ENCODE measurements at places on chromosomes 13 and 19. TPM values are rescaled to one million over a fixed set of nuclear protein-coding genes. Genes with fewer than 3 reads are reported as not detected.

- no peak for DNase-seq
Observed at GRCh38 chr19:4279530-4280422, 710 bp downstream of the SHD start.

DNA sequence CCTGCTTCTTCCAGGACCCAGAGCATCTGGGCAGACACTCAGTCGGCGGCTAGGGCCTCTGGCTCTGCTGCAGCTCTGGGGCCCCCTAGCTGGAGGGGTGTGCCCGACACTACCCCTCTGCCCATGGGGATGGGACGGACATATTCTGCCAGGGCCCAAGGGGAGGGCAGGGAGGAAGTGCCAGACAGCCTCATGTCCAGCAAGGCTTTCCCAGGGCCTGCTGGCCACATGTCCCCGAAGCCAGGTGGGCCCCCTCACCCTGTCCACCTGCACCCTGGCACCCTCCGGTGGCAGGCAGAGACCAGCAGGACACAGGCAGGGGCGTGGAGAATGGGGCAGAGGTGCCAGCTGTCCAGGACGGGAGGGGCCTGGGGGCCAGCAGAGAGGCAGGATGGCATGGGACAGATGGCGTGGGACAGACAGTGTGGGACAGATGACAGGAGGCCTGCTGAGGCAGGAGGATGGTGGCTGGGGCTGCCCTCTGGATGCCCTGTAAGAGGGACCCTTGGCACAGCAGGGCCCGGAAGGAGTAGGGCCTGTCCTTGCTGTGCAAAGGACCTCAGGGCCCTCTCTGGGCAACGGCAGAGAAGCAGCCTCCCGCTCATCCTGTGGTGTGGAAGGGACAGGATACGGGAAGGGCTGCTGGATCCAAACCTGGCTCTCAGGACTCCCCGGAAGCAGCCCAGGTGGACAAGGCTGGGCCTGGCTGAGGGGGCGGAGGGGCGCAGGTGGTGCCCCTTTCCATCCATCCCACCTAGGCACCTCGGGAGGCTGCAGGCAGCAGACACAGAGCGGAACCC, 29.1 kb downstream of the CEBPG start:
- no peak for DNase-seq

- no peak for DNase-seq
Observed at GRCh38 chr13:39484506-39485313, 118.3 kb downstream of the LHFPL6 start.

Gene PCSK4
- 3.0 TPM for total RNA-seq

DNA sequence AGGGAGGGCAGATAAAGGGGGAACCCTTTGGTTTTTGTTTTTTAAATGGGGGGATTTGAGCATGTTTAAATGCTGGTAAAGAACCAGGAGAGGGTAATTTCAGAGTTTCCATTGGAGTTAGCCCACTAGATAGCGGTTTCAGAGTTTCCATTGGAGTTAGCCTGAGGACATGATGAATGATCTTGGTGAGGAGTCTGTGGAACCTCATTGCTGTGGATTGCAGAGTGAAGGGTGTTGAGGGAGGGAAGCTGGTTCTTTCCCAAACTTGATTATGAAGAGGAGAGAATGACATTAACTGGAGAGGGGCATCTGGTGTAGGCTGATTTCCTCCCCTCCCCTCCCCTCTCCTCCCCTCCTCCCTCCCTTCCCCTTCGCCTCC, 5.0 kb downstream of the WASF3 start:
- DNase-seq, result no peak

DNA sequence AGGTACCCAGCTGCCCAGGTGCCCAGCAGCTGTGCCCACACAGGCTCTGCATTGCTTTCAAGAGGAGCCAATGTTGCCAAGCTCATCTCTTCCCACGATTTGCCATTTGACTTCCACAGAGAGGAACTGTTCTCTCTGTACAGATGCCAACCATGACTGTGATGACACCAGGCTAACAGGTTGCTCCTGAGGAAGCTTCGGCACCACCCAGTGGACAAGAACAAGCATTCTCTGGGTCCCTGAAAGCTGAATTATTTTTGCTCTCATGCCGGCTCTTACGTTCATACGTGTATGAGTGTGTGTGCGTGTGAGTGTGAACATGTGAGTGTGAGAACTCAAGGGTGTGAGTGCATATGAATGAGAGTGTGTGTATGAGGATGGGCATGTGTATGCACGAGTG, 535.2 kb downstream of the LIG4 start:
- no peak for DNase-seq

Gene ONECUT3
- total RNA-seq, result not detected

DNA sequence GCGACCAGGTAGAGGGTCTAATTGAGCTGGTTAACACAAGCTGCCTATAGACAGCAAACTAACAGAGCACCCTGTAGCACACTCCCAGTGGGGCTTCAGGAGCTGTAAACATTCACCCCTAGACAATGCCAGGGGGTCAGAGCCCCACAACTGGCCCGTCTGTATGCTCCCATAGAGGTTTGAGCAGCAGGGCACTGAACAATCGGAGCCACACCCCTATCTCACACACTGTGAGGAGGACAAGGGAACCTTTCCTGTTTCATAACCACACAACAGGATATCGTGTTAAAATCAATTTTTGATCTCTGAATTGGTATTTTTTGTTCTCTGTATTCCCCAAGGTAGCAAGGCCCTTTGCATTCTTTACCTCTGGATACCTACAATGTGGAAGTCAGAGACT, 266.1 kb downstream of the SPRY2 start:
- DNase-seq, result no peak

- no peak for DNase-seq
Observed at GRCh38 chr13:73816702-73817101, 317.5 kb downstream of the KLF12 start.

GRCh38 chr13:113202912-113203311, 5.6 kb downstream of the PCID2 start:
- no peak for DNase-seq

Gene C13orf42
- not detected for total RNA-seq

Gene ZNF793
- 0.78 TPM for total RNA-seq

DNA sequence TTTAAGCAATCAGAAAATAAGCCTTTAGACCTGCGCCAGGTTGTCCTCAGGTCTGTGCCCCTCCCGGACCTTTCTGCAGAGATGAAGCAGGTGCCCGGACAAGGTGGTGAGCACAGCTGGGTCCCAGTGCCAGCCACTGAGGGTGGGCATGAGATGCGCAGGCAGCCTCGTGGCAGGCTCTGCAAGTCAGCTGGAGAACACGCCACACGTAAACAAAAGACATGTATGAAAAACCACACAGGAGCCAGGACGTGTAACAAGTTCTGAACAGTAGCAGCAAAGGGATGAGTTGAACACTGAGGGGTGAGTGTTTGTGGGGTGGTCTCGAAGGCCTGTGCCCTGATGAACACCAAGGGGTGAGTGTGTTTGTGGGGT, 68.8 kb upstream of the MCF2L start:
- DNase-seq, result no peak

DNA sequence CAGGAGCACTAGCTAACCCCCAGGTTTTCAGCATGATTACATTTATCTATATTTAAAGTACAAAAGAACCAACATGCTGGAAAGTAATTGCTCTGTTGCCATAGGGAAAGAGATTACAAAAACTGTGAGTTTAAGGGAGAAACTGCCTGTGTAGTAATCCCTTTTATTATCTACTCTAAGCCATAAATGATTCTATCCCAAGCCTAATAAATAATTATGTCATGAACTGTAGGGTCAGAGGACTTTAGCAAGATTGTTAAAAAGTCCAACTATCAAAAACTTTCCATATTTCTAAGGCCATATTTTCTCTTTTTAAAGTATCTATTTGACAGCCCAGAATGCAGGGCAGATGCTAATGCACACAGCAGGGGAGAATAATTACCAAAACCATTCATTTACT, 573.8 kb upstream of the MIR17HG start:
- DNase-seq, result no peak

Gene SELENOV
- total RNA-seq, result not detected

- DNase-seq, result no peak
Observed at GRCh38 chr13:110391273-110391672, 84.2 kb downstream of the COL4A2 start.

Gene C1QTNF9
- 0.09 TPM for total RNA-seq

- DNase-seq, result no peak
Observed at GRCh38 chr13:112718318-112718717, 28.5 kb downstream of the ATP11A start.

- DNase-seq, result no peak
Observed at GRCh38 chr19:10122045-10122444, 2.3 kb upstream of the EIF3G start.

- DNase-seq, result no peak
Observed at GRCh38 chr13:40668335-40668734, 1.9 kb upstream of the FOXO1 start.

Gene AZU1
- total RNA-seq, result not detected

Gene KLK1
- not detected for total RNA-seq

Gene CDC37
- 175 TPM for total RNA-seq

GRCh38 chr13:59478908-59479307, 684.8 kb downstream of the DIAPH3 start:
- DNase-seq, result no peak

DNA sequence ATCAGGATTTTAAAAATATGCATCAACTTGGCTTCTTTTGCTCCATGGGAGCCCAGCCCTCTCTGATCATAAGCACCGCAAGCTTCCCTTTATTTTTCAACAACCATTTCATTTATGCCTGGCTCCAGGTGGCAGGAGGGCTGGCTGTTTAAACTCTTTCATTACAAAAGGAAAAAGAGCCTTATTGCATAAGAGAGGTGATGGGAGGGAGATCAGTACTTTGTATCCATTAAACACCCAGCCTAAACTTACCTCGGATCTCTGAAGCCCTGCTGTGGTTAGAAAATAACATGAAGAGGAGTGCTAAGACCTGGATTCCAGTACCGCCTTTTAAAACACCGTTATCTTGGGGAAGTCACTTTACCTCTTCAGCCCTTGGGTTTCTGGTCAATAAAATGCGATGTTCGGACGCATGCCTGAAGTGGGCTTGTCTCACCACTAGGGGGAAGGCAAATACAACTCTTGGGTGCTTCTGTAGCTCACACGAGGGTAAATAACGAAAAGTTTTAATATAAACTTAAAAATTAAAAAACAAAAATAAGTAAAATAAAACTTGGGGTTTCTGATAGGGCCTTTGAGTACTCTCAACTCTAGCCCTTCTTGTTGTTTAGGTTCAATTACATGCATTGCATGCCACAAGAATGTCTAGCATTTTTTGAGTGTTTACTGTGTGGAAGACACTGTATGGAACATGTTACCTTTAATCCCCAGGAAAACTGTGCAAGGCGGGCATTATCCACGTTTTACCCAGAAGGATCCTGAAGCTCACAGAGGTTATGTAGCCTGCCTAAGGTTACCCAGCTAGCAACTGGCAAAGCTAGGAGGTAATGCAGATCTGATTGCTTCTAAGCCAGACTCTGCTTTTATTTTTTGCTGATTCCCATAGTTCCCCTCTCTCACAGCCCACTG, 240.3 kb downstream of the LMO7 start:
- DNase-seq, result peak; percentile 46

- no peak for DNase-seq
Observed at GRCh38 chr19:18733196-18733647, 49.7 kb downstream of the CRTC1 start.

- peak; percentile 25 for DNase-seq
Observed at GRCh38 chr19:22545751-22546150, 88.4 kb upstream of the ZNF492 start.

Gene LILRB5
- total RNA-seq, result not detected
